ENCODE measurements at places on chromosomes 1 and 21.

GRCh38 chr21:41858466-41859296, 20.5 kb downstream of the PRDM15 start:
- peak; percentile 71 for DNase-seq

DNA sequence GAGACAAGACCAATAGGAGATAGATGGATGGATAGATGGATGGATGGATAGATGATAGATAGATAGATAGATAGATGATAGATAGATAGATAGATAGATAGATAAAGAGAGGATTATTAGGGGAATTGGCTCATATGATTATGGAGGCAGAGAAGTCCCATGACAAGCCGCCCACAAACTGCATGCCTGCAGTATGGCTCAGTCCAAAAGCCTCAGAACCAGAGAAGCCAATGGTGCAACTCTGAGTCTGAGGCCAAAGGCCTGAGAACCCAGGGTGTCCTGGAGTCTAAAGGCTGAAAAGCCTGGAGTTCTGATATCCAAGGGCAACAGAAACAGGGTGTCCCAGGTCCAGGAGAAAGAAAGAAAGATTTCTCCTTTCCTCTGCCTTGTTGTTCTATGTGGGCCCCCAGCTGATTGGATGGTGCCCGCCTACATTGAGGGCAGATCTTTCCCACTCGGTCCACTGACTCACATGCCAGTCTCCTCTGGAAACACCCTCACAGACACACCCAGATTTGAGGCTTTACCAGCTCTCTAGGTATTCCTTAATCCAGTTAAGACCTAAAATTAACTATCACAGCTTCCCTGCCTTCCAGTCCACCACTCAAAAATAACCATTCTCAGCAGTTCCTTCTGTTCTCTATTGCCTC, 39.6 kb upstream of the IRF2BP2 start:
- DNase-seq = no peak

DNA sequence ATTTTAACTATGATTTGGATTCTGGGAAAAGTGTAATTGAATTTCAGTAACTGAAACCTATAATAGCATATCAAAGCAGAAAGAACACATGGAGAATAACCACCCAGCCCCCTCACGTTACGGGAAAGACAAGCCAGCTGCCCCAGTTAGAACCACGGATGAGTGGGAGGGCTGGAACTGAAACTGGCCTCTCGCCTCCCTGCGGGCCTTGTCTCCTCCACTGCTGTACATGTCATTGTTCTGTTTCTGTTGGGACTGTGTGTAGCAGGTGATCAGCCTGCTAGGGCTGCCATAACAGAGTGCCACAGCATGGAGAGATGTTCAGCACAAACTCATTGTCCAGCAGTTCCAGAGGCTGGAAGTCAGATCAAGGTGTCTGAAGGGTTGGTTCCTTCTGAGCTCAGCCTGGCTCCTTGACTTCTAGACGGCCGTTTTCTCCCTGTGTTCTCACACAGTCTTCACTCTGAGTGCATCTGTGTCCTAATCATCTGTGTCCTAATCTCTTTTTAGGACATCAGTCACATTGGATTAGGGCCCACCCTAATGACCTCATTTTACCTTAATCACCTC, 52.4 kb downstream of the MAP3K21 start:
- no peak for DNase-seq

GRCh38 chr21:29832217-29832616, 107.6 kb downstream of the GRIK1 start:
- no peak for DNase-seq

- no peak for DNase-seq
Measured at GRCh38 chr1:196734006-196734405, 40.6 kb upstream of the CFHR3 start.

DNA sequence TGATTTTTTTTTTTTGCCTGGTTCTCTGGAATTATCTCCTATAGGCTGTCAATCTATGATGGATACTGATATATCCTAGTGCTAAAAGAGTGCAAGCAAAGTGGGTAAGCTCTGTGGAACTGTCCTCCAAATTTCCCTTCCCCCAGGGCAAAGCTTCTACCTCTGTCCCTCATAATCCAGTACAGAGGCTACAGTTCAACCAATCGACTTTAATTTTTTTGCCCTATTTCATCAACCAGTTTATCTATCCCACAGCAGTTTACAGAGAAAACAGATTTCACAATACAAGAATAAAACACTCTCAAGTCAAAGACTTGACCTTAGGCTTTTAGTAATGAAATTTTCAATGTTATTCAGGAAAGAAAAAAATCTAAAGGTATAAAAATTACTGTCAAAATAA, 13.9 kb downstream of the PUM1 start:
- no peak for DNase-seq

- no peak for DNase-seq
Measured at GRCh38 chr21:24046829-24047443, 1560.3 kb downstream of the MRPL39 start.

DNA sequence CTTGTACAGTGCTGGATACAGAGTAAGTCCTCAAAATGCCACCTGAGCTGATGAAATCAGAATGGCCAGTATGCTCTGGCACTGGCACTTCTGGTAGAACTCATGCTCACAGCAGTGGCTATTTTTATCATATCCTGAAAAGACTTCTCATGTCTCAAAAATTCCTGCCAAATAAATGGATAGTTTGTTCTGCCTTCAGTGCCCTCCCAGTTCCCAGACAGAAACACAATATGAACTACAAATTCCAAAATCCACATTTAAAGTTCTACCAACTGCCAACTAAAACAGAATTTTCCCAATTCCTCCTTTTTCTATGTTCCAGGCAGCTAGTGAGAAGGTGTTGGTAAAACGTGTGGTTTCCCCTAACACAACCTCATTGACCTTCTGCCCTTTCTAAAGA, 51.4 kb upstream of the RGS1 start:
- no peak for DNase-seq

DNA sequence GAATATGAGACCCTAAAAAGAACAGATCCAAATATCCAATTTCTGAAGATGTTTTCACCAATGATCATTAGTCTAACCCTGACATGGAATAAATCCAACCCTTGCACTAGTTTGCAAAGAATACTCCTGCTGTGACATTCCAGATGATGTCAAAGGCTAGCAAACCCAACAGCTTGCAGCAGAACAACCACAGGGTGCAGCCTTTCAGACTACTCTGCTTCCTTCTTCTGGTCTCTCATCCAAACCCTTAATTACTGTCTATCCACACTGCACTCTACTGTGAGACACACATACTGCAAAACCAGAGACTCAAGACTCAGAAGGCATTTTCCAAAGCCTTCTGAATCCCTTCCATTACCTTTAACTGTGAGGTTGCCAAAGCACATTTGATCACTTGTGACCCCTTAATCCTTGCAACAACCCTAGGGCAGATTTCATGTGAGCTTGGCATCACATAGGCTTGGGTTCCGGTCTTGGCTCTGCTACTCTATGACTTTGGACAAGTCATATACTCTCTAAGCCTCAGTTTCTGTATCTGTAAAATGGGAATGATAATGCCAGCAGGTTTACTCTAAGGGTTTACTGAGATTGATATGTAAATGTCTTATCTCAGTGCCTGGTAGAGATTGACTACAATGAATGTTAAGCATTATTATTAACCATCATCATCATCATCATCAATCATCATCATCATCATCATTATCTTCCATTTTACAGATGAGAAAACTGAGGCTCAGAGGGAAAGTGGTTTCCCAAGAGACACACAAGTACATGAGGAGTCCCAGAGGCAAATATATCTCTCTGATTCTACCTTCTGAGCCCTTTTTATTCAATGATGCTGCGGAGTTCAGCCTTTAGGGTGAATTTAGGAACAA, 94.5 kb downstream of the SYF2 start:
- no peak for DNase-seq

DNA sequence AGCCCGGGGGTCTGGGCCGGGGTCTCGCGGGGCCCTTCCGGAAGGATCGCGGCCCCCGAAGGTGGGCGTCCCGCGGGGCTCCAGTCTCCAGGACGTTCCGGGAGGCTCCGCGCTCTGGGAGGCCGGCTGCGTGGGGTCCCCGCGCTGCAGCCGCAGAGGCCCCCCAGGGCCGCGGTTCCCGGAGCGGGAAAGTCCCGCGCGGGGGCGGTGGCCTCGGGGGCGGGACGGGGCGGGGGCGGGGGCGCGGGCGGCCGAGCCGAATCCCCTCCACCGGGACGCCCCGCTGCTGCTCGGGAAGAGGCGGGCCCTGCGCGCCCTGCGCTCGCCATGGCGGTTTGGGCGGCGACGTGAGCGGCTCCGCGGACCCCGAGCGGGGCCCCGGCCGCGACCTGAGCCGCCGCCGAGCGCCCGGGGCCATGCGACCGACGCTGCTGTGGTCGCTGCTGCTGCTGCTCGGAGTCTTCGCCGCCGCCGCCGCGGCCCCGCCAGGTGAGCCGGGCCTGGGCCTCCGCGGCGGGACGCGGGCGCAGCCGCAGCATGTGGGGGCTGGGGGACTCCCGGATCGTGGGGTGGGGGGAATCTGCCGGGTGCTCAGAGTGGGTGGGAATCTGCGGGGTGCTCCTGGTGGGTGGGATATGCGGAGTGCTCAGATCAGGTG, at the start of gene IFNGR2:
TSS of gene IFNGR2 (plus strand) at position 286 of the 658 bp plus-strand sequence. CDS start at position 417, 131 bp downstream.
- peak; percentile 85 for DNase-seq

- no peak for DNase-seq
Measured at GRCh38 chr1:200780545-200781369, 42.1 kb downstream of the CAMSAP2 start.

DNA sequence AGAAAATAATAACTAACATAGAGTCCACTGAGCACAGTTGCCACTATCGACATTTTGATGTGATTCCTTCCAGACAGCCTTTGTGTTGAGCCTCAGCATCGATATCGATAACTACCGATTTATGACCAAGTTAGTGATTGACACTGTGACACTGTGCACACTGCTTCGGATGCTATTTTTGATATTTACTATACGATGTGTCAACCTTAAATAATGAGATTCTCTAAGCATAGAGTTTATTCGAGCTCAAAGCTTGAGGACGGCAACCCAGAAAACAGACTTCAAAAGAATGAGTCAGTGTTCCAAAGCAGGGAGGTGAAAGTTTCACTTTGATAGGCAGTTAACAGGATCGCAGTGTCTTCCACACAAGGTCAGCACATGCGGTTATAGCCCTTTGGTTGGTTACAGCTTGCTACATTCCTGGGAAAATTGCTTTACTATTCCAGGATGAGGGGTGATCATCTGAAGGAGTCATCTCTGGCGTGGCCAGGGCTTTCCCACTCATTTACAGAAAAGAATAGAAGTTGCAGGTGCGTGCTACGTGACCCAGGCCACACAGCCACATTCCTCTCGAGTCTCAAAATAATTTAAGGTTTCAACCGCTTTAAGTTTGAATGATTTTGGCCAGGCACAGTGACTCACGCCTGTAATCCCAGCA, 53.6 kb upstream of the EFHD2 start:
- DNase-seq = no peak

DNA sequence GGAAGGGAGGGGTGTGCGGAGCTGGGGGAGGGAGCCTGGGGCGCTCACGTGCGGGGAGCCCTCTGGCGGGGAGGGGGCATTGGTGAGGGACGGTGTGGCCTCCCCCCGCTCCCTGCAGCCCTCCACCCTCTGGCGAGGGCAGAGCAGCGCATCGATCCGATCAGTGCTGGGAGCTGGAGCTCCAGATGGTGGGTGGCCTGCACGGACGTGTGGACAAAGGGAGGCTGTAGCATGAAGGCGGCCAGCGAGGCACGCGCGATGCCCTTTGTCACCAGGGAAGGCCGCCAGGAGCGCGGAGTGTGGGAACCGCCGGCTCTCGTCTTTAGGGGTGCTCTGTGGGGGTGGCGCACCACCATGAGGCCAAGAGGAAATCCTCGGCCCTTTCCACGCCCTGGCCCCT, 5.4 kb upstream of the HES5 start:
- no peak for DNase-seq

DNA sequence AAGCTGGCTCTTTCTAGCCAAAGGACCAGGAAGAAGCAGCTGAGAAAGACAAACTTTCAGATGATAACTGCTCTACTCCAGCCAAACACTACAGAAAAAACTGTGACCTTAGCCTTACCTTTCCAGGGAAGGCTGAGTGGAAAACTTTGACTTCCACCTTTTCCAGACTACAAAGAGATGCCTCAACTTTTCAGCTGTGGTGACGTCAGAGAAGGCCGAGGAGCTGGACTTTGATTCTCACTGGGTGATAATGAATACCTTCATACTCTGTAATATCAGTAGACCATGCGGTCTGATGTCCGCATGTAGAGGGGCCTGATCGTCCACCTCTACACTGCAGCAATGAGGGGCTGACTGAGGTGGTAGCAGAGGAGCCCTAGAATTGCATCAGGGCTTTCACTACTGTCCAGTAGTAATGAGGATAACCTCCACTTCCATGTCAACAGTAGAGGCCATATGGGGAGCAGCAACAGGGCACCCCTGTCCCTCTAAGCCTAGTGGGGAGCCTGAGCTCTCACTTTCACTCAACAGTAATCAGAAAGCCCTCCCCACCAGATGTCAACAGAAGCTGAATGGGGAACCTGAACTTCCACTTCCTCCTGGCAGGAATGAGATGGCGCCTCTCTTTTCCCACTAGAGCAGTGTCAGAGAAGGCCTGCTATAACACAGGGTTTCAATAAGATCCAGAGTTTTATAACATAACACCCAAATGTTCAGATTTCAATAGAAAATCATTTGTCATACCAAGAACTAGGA, 28.4 kb upstream of the PADI1 start:
- DNase-seq = no peak

- DNase-seq = no peak
Measured at GRCh38 chr1:209202830-209203532, 380.5 kb upstream of the CAMK1G start.

DNA sequence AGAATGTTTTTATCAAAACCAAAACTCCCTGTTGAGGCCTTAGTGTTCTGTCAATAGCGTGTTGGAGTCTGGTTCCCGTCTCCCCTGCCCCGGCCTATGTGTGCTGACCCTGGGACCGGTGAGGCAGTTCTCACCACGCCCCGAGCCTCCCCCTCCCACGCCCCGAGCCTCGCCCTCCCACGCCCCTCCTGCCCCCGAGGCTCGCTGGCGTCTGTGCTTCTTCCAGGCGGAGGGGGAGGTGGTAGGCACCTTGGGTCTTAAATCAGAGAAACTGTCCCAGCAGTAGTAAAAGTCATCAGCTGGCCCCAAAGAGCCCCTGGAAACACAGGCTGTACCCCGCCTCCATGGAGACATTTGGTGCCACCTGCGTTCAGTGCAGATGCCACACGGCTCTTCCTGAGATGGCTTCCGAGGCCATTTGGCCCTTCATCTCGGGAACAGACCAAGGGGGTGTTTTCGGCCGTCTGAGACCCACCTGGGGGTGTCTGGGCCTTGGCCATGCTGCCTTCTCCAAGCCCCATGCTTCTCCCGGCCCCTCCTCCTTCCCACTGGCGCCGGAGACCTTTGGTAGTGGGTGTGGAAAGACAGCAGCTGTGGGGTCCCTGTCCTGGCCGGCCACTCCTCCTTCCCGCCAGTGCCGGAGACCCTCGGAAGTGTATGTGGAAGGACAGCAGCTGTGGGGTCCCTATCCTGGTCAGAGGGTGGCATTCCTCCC, 44.7 kb downstream of the SKI start:
- DNase-seq = no peak

DNA sequence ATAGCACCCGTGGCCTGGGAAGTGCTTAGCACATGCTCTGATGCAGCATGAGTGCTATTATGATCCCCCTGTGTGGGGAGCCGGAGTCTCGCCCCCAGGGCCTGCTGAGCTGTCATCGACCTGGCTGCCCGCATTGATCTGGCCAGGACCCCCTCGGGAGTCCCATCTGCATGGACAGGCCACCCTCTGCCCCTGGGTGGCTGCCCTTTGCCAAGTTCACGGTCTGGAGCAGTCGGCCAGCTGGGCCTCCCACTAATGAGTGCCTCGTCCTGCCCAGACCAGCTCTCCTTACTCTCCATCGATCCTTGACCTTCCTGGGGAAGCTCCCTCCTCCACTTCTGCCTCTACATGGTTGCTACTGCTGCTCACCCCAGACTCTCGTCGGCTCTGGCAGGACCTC, 121.8 kb upstream of the RUNX3 start:
- DNase-seq = no peak

- DNase-seq = no peak
Measured at GRCh38 chr21:43331962-43332828, 94.7 kb downstream of the SIK1 start.

Measured in posterior vena cava (tissue), 2 donors.